NCI-H1436 treated with DMSO at 0.1 percent for 48 hours (cell line): ENCODE measurements at places on chromosomes 4 and X.

DNA sequence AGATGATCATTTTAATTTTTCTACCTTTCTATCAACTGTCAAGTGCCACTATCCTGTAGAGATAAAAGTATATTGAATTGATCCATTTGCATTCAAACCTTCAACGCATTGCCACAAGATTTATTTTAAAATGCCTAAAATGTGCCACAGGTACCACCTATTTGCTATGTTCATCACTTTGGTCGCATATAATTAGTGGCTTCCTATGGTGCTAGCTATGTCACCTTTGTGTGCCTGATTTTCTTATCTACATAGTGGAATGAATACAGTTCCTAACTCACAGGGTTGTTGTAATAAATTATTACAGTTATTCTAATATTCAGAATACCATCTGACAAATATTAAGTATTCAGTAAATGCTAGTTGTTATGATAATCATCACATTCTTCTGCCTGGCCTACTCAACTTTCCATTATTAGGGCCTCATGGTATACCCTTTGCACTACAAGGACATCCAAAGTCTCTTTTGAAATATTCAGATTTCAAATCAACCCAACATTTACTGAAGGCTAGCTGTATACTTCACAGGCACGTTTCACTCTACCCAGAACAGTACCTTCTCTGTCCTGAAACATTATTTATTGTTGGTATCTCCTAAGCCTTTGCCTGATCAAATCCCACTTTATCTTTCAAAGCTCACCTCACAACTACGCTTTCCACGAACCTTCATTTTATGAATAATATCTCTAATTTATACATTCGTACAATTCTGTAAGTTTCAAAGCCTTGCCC, 62.4 kb downstream of the ANXA10 start:
- DNase-seq: no peak

DNA sequence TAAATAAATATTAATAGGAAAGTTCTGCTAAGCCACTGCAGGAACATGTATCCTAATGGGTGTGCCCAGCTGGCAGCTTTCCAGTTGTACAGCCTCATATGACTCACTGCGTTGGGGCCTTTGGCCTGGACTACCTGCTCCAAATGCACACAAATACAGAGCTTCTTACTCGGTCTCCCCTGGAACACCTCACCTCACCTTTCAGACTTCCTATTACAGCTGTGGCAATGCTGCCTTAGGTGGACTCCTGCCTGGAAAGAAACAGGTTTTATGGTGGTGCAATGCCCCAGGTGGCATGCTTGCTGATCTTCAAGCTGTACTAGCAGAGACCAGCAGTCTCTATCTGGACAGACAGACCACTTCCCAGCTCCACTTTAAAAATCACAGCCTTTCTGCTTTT, 85.7 kb upstream of the EXOC1L start:
- no peak for DNase-seq

- no peak for DNase-seq
Observed at GRCh38 chrX:46408553-46409407, 136.4 kb downstream of the ZNF674 start.

- peak; percentile 35 for DNase-seq
Observed at GRCh38 chrX:49163555-49164419, 1.2 kb downstream of the MAGIX start.

DNA sequence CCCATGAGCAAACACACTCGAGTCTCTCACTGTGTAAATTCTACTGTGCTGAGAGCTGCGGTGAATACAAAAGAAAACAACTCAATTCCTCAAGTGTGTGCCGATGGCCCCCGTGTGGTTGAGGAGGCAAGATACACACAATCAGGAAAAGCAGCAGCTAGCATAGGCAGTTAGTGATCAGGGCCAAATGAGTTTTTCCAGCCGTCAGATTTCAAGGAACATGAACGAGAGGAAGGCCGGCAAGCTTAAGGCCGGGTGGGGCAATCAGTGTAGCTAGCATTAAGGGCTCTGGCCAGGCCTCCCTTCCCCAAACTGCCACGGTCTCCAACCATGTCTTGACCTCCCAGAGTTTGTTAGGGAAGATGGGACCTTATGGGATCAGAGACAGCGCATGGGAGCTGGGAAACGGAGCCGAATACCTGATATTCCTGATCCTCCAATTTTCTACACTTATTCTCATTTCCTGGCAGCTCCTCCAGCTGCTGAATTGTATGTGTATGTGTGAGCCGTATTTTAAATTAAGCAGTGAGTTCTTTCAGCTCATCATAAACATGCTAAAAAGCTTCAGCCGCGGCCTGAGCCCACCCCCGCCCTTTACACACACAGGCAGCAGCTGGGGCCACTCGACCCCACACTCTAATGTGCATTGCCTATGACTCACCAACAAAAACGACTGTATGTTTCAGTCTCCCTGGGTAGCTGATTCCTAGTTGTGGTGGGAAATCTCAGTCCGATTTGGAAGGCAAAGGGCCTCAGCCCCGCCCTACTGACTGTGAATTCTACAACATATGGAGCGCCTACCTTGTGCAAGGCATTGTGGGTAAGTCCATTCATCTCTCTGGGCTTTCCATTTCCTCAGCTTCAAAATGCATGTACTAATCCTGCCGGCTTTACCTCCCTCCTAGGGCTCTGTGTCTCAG, 59.9 kb downstream of the RTL9 start:
- DNase-seq: peak; percentile 44

- DNase-seq: no peak
Observed at GRCh38 chr4:119244832-119245231, 32.3 kb downstream of the USP53 start.

DNA sequence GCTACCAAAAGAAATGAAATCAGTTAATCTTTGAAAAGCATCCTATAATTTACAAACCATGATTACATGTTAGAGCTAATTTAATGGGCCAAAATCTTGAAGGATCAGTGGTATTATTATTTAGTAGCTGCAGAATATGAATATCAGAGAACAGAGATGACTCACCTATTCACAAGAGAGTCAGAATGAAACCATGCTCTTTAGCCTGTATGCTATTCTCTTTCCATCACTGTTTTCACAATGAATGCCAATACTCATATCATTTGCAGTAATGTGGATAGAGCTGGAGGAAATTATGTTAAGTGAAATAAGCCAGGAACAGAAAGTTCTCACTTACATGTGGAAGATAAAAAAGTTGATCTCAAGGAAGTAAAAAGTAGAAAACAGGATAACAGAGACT, 414.1 kb downstream of the CENPC start:
- no peak for DNase-seq

GRCh38 chrX:20639115-20639514, 372.4 kb upstream of the RPS6KA3 start:
- DNase-seq: no peak

GRCh38 chr4:134201216-134202161, at the start of gene PABPC4L:
PABPC4L (minus strand) TSS chr4:134201789; CDS start chr4:134201019, 770 bp downstream.
- no peak for DNase-seq

GRCh38 chr4:125115941-125116340, 198.8 kb upstream of the FAT4 start:
- no peak for DNase-seq

GRCh38 chr4:184695178-184695896, 38.6 kb downstream of the CENPU start:
- no peak for DNase-seq

- DNase-seq: no peak
Observed at GRCh38 chr4:152454398-152455011, 81.4 kb downstream of the FBXW7 start.

GRCh38 chr4:184322328-184323025, 104.8 kb upstream of the ENPP6 start:
- DNase-seq: no peak

GRCh38 chr4:6137027-6137746, 63.2 kb downstream of the JAKMIP1 start:
- no peak for DNase-seq

- no peak for DNase-seq
Observed at GRCh38 chr4:76594173-76594572, 159.1 kb downstream of the SHROOM3 start.

DNA sequence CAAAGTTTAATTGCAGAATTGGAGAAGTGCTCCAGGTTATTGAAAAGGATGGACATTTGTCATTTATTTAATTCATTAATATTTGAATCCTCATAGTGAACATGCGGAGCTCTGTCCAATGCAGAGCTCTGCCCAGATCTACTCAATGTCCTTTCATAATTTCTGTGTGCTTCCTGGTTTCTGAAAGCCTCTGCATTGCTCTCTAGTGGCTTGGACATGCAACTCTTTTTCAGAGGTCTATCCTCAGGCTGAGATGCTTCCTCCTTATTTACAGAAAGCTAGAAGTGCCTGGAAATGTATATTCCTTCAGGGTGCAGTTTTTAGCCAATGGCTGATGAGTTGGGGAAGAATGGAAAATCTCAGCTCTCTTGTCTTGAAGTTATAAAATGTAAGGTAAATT, 786.1 kb upstream of the AADAT start:
- no peak for DNase-seq

DNA sequence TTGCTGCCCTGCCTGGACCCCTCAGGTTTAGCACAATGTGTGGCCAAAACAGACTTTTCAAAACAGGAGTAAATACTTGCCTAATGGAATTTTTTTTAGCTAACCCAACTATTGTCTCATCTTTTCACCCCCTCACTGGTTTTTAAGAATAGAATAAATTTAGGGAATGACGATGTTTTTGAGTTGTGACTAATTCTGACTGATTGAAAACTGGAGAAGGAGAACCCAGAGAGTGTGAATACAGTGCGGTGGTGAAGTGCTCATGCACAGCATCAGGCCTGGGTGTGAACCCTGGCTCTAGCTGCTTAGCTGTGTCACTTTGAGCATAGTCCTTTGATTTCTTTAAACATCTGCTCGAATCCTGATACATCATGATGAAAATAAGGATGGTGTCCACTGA, 10.5 kb downstream of the ANTXR2 start:
- DNase-seq: no peak

- no peak for DNase-seq
Observed at GRCh38 chr4:48693856-48694574, 86.1 kb downstream of the FRYL start.

DNA sequence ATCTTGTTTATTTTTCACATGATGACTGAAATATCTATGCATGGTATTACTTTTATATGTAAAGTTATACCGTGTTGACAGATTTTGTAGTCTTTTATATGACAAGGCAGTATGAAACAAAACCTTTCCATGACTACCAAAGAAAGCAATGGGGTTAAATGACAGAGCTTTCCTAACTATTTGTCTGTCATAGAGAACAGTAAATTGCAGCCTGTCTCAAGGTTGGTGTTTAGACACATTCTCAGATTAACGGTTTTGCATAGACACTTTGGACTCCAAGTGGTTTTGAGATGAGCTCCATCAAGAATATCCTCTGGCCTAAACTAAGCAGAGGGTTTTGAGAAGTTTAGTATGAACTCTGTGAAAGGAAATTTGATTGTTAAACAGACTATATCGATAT, 180.7 kb upstream of the TENM3 start:
- no peak for DNase-seq

- DNase-seq: no peak
Observed at GRCh38 chrX:22666441-22666840, 333.3 kb upstream of the DDX53 start.

DNA sequence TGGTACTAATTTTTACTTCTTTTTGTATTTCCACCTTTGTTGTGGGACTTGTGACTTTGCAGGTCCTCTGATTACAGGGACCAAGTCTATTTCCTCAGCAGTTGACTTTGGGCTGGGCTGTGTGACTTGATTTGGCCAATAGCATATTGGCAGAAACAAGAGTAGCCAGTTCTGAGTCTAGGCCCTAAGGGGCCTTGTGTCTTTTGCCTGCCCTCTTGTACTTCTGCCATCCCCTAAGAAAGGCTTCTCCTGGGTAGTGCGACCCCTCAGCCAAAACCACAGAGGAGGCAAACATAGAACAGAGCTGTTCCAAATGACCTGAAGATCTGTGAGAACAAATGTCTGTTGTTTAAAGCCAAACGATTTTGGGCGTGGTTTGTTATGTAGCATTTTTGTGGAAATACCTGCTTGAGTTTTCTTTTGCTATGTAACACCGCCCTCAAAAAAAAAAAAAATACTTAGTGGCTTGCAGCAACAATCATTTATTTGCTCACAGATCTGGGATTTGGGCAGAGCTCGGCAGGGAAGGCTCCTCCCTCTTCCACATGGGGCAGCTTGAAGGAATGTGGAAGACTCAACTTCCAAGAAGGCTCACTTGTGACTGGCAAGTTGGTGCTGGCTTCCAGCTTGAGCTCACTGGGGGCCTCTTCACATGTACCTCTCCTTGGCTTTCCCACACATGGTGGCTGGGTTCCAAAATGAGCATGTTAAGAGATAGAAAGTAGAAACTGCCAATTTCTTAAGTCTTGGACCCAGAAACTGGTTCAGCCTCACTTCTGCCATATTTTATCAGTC, 423.0 kb upstream of the CNKSR2 start:
- DNase-seq: no peak

DNA sequence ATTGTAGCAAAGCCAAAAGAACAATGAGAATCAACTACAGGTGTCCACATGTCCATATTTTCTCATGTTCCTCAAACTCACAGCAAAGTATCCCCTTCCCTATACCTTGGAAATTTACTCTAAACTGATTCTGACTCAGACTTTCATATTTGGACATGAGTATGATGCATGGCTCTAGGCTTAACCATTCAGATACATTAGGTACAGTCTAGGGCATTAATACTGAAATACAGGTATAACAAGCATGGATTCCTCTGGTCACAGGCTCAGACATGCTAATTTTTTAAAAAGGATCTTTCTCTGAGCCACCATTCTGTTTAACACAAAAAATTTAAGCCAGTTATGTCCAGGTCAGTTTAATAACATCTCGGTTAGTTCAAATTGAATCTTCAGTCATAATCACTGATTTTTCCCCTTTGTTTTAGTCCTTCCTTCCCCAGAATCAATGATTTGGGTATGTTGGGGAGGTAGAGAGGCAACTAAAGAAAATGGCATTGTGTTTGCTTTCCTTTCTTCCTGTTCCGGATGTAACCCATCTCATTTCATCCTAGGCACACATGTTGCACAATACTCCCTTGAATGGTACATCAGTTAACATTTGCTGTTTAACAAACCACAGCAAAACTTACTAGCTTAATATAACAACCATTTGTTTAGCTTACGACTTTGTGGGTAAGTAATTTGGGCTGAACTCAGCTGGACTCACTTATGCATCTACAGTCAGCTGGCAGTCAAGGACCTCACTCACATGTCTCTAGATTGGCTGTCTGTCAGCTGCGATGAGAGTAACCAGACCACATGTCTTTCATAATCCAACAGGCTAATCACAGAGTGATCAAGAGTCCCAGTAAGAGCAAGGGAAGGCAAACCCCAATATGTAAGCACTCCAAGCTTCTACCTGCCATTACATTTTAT, 75.3 kb upstream of the GRIA3 start:
- DNase-seq: no peak

GRCh38 chr4:122635205-122635604, 14.3 kb upstream of the IL21 start:
- DNase-seq: no peak

GRCh38 chrX:7965436-7965835, 38.2 kb upstream of the PNPLA4 start:
- no peak for DNase-seq

DNA sequence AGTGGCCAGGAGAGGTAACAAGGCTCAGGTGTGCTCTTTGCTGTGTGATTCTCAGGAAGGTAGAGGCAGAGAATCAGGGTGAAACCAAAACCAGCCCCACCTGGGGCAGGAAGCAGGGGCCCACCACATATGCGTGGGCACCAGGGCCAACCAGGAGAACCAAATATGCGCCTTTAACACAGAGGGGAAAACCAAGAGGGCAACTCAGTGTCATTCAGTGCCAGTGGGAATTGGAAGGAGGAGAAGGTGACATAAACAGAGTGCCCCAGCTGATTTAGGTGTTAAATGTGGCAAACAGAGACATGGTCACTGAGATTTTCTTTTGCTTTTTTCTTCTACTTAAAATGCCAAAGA, 106.8 kb upstream of the MAMLD1 start:
- DNase-seq: no peak
